ENCODE measurements at places on chromosomes 2 and 18.

- no peak for DNase-seq
Observed at GRCh38 chr2:203461746-203462145, 73.4 kb downstream of the RAPH1 start.

- no peak for DNase-seq
Observed at GRCh38 chr18:31702449-31702848, 18.1 kb upstream of the B4GALT6 start.

DNA sequence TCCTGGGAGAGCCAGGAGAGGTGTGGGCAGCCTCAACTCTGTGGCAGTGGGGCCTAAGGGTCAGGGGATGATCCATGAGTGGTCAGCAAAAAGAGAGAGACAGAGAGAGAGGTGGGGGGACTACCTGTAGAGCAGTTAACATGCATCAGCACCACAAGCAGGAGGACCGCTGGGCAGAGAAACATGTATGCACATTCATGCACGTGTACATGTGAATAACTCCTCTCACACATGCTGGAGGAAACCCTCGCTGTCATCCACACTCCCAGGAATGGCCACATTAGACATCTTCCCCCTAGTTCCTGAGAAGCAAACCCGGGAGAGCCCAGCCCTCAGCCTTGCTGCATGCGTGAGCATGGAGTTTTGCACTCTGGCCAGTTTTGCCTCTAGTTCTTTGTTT is 166.1 kb downstream of the SMAD7 start:
- no peak for DNase-seq

GRCh38 chr18:31876707-31877106 is 66.2 kb downstream of the TRAPPC8 start:
- DNase-seq = no peak

DNA sequence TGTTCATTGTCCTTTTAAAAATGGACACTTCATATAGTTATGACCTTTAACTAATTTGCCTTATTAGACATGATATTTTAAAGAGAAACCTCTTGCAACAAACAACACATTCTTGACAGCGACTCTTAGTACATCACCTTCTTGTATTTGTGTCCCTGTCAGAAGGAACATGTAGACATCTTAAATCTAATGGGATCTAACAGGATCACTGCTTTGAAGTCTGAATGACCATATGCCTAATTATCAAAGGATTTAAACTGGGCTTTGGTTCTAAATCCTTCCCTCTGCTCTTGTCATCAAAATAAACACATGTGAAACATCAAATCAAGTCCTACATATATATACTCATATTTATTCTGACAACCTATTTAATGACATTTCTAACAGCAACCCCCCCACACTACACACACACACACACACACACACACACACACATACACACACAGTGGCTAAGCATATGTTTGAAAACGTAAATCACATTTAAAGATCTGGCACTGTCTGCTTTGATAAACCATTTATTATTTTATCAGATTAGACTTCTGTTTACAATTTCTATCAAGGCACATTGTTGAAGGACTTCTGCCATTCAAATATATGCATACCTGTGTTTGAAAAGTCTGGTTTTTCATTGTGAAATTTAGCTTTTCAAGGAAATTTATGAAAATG is 4.2 kb downstream of the GALNT13 start:
- DNase-seq = no peak

- no peak for DNase-seq
Observed at GRCh38 chr2:235047171-235048160, 95.6 kb downstream of the SH3BP4 start.

GRCh38 chr18:63753676-63754075 is 21.5 kb upstream of the SERPINB7 start:
- no peak for DNase-seq

DNA sequence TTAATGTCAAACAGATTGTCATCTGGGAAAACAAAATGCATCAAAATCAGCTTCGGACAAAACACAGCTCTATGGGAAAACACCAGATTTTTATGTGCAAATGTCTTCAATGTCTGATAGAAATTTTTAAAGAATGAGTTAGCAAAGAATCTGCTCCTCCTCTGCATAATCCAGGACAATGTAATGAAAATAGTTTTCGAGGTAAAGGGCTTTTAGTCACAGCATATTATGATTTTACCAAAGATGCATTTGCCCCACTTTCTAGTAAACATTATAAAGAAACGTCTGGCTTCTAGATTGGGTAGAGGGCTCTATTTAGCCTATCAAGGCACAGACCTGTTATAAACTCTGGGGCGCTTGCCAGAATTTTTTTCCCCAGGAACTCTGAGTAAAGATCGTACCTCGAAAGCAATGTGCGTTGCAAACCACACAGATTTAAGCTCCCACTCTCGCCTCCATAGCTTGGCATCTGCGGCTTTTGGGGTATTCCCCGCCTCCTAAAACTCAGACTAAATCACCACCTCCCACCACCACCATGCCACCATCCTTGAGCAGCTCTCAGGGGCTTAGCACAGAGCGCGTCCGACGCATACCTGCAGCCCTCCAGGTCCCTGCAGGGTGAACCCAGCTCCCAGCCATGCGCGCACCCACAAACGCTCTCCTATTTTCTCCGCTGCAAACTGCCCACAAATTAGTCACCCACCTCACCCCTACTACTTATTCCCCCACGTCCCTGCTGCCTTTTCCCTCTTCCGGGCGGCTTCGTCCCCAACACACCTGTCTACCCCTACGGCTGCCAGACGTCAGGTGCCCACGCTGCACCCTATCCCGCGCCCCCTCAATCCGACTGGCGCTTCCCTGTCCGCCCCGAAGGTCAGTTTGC is 829 bp downstream of the ACVR1C start:
- DNase-seq = no peak

DNA sequence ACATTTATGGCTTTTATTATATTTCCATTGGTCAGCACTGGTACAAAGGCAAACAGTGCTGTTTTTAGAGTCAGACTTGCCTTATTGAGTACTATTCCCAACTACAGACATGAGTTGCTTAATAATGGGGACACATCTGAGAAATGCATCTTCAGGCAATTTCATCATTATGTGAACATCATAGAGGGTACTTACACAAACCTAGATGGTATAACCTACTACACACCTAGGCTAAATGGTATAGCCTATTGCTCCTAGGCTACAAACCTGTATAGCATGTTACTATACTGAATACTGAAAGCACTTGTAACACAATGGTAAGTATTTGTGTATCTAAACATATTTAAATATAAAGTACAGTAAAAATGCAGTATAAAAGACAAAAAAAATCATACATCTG is 36.4 kb downstream of the OLA1 start:
- no peak for DNase-seq

DNA sequence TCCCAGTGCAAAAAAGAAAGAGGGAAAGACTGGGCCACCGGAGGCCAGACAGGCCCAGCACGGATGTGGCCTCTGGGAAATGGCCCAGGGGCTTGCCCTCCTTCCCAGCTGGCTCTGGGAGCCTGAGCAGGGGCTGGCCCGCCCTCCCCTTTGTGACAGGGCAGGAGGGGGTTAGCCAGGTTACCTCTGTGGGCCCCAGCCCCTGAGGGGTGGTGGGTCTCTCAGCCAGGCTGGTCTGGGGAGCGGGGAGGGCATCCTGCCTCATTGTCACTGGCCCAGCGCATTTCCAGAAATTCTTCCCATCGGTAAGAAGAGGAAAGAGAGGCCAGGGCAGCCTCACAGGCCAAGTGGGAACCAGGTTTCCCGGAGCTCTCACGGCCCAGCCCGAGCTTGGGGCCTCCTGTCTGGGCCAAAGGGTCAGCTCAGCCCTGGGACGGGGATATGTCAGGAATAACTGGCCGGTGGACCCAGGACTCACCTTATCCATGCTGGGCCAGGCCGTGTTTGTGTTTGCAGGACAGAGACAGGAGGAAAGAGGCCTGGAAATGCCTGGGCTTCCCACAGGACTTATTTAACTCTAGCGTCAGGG is 182.2 kb downstream of the ZFP36L2 start:
- DNase-seq = no peak

DNA sequence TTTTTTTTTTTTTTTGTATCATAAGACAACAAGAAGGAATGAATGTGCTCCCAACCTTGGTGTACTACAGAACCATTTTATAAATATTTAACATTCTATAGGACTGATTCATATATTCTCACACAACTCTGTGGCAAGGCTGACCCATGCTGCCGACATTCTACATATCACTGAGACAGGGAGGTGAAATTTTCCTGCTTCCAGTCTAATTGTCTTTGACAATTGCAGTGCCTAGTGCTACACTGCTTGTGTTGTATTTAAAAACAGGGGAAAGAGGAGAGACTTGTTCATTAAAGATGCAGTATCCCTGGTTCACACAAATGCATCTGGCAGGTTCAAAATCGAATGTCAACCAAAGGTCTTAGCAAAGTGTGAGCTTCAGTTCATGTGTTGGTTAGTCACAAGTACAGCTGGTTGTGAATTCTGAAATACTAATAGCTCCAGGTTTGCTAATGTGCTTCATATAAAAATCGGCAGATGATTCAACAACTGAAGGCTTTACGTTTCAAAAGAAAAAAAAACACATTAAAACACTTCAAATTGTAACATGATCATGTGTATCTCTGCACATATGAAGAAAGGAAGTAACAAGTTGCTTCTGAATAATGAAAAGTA is 130.8 kb downstream of the FIGN start:
- no peak for DNase-seq

DNA sequence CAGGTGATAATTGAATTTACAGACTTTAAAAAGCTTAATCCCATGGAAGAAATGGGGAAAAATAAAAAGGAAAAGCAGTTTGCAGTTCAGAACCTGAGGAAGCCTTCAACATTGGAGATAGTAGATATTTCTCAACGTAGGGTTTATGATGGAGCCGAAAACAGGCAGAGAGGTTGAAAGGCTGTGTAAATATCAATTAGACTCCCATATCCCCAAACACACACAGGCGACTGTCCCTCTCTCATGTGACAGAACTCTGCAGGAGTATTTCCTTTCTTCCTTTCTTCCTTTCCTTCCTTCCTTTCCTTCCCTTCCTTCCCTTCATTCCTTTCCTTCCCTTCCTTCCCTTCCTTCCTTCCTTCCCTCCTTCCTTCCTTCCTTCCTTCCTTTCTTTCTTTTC is 406.5 kb downstream of the LPIN1 start:
- no peak for DNase-seq

DNA sequence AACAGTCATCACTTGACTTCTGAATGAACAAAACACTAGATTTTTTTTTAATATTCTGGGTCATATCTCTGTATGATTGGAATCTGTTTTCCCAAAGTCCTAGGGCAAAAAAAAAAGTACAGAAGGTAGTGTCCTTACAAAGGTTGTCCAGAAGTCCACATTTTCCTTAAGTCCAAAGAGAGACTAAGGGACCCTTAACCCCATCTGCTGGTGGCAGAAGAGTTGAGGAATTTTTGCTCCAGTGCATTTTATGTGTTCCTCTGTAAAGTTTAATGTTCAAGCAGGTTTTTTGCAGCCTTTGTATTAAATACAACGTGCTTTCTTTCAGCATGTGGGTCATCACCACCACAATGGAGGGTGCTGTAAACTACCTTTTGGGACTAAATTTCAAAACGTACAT is 215.9 kb downstream of the SP3 start:
- no peak for DNase-seq

DNA sequence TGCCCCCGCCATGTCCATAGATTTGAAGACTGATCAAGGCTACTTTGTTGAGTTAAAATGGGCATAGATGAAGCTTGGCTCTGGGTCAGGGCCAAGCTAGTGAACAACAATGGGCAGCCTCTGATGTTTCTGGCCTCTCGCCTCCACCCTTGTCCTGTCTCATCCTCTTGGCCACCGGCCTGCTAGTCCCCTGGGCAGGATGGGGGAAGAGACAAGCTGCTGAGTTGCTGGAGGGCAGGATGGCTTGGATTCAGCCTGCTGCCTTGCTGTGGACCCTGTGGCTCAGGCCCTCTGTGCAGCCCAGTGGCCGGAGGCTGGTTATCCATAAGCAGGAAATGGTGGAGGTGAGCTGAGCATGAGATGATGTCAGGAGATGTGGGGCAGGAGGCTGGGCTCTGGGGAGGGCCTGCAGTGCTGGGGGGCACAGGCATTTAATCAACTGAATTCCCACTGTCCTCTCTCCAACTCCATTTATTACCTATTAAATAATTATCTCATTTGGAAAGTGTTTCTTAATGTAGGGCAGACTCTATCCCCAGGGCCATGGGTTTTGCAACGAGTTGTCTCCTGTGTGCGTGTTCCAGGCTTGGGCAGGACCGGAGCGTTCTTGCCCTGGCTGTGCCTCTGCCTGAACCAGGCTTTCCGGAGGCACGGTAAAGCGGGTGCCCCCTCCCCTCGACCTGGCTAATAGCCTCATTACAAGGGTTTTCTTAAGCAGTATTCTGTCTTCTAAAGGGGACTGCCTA is 122.9 kb downstream of the GLI2 start:
- no peak for DNase-seq

GRCh38 chr2:111634050-111634794 is 249.8 kb downstream of the ANAPC1 start:
- DNase-seq = no peak

GRCh38 chr2:10486601-10487079 is 38.5 kb upstream of the ODC1 start:
- DNase-seq = no peak

- DNase-seq = no peak
Observed at GRCh38 chr18:35730691-35731370, 149.3 kb downstream of the GALNT1 start.

GRCh38 chr18:66632756-66633155 is 28.9 kb upstream of the CDH19 start:
- no peak for DNase-seq

- no peak for DNase-seq
Observed at GRCh38 chr2:62663411-62663810, 42.1 kb upstream of the EHBP1 start.
